ENCODE measurements at places on chromosomes 6 and 20. TPM values are rescaled to one million over a fixed set of nuclear protein-coding genes. Genes with fewer than 3 reads are reported as not detected.

Gene SPATS1
- not detected for total RNA-seq

- DNase-seq = no peak
Measured at GRCh38 chr6:149168968-149169367, 148.5 kb upstream of the TAB2 start.

DNA sequence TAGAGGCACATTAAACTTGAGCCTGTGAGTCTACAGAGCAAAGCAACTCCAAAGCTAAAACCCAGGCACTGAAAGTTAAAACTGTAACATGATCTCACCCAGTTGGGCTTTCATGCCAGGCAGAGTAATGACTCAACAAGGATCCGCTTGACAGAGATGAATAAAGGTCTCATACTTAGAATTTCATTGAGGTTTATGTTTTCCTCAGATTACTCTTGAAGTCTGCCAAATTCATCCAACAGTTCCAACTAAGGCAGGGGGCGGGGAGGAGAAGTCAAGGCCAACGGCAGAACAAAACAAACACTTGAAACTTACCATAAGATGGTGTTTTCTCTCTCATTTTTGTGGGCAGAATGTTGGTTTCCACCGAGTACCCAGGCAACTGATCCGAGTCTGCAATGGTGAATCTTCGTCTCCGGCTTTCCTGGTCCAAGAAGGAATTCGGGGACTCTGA is 54.0 kb upstream of the IPCEF1 start:
- peak; percentile 51 for DNase-seq

DNA sequence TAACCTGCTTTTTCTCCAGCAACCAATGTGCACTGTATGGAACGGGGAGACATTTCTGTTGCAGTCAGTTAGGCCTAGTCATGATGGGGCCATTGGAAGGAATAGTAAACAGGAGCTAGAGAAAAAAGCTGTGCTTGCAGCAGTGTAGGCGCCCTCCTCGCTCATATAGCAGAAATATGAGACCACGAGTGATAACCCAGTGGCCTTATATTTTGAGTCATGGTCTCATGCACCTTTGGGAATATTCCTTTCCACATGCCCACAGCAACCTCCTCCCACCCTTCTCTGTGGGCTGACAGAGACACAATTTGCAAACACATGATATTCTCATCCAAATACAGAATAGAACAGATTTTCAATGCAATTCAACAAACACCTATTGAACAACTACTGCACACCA is 248.9 kb upstream of the CITED2 start:
- no peak for DNase-seq

GRCh38 chr6:156776840-156777576 is at the start of gene ARID1B:
Gene ARID1B, plus strand, starts transcription at chr6:156777378. Its CDS starts 303 bp downstream, at chr6:156777681.
- peak; percentile 73 for DNase-seq

DNA sequence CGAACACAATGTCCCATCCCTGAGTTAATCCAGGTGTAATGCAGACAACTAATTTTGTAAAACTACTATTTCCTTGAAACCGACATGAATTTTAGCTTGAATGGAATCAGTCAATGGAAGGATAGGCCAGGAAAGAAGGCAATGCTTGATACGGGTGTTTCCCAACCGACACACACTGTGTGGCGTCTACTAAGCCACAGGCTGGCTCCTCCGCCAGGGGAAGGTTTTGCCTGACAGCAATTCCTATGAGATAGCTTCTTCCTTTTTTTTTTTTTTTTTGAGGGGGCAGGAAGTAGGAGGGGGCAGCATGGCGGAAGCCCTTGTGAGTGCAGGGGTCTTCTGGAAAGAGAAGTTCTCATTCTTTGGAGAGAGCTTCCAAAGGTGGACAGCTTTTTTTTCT is 12.0 kb upstream of the LAMA4 start:
- no peak for DNase-seq

Gene GSTA4
- total RNA-seq = 57.2 TPM

Gene MYH7B
- total RNA-seq = 4.3 TPM

Gene KCNB1
- 3.5 TPM for total RNA-seq

- DNase-seq = peak; percentile 56
Measured at GRCh38 chr6:139291813-139292619, at the start of gene TXLNB. Gene TXLNB, minus strand, starts transcription at chr6:139291998. Its CDS starts 3,099 bp downstream, at chr6:139288899.

Gene SLCO4A1
- total RNA-seq = 1.4 TPM

- DNase-seq = no peak
Measured at GRCh38 chr20:37189416-37190016, 10.2 kb upstream of the MROH8 start.

GRCh38 chr20:45404438-45404837 is 3.7 kb upstream of the DBNDD2 start:
- no peak for DNase-seq

GRCh38 chr6:46993846-46994245 is 48.3 kb downstream of the ADGRF1 start:
- DNase-seq = no peak

Data from urinary bladder (tissue), 4 donors.